ENCODE measurements at places on chromosomes 2 and 18. TPM values are rescaled to one million over a fixed set of nuclear protein-coding genes. Genes with fewer than 3 reads are reported as not detected.

CYP26B1 gene
- total RNA-seq: 11.7 TPM

FSHR gene
- 0.31 TPM for total RNA-seq

SRD5A2 gene
- under 0.01 TPM for total RNA-seq

UPP2 gene
- not detected for total RNA-seq

POTEC gene
- not detected for total RNA-seq

LRP1B gene
- 0.84 TPM for total RNA-seq

GRCh38 chr2:152930501-152930900 is 212.1 kb downstream of the ARL6IP6 start:
- H3K4me1 ChIP-seq: no peaks in the 10 kb centered on the region
- H3K27ac ChIP-seq: no peak overlapping the region
- no peaks in the 10 kb centered on the region for H3K27me3 ChIP-seq
- DNase-seq: peak; percentile 51

DNA sequence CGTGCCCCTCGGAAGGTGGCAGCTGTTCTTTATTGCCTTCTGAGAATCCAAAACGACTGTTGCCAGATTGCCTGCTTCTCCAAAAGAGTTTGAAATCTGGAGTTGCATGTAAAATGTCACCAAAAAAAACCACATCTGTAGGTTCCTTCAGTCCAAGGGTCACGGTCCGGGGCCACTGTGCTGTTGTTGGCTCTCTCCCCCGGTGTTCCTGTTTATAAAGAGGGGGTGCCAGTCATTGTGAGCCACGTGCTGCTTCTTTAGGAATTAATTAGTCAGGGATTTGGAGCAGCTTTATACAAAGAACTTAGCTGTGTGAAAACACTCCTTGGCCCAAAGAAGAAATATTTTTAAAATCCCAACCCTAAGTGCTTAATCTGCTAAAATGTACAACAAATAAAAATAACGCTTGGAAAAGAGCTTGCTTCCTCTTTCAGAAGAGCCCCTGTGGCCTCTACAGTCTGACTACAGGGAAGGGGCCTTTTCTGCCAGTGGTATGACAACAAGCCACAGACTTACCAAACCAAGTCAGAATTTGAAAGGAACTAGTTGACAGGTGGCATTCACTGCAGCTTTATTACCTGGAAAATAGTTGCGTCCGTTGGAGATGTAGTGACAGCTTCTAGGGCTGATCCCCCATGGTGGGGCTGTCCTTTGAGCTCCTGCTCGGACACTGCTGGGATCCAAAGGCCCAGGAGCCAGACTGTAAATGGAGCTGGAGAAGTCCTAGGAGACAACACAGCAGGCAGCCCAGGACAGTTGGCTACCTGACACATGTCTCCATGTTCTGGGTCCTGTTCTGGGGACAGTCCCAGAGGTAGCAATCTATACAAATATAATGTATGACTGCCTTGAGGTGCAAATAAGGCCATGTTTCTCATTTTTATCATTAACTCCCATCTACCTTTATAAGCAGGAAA is 84.5 kb upstream of the SLC1A4 start:
- H3K4me1 ChIP-seq: peaks cover 19% of the 10 kb centered on the region
- DNase-seq: peak; percentile 47
- peaks cover 2% of the 10 kb centered on the region for H3K27me3 ChIP-seq
- no peaks in the 10 kb centered on the region for H3K36me3 ChIP-seq

- H3K4me3 ChIP-seq: no peak overlapping the region
- DNase-seq: no peak
- no peak overlapping the region for H3K27ac ChIP-seq
- H3K4me1 ChIP-seq: no peaks in the 10 kb centered on the region
These were observed 54.5 kb downstream of the RBBP8 start for GRCh38 chr18:22987547-22988189.

- no peak overlapping the region for H3K27ac ChIP-seq
- H3K27me3 ChIP-seq: no peaks in the 10 kb centered on the region
- H3K4me3 ChIP-seq: no peak overlapping the region
These were observed 250.9 kb downstream of the FBXO15 start for GRCh38 chr18:73896685-73897084.

DNA sequence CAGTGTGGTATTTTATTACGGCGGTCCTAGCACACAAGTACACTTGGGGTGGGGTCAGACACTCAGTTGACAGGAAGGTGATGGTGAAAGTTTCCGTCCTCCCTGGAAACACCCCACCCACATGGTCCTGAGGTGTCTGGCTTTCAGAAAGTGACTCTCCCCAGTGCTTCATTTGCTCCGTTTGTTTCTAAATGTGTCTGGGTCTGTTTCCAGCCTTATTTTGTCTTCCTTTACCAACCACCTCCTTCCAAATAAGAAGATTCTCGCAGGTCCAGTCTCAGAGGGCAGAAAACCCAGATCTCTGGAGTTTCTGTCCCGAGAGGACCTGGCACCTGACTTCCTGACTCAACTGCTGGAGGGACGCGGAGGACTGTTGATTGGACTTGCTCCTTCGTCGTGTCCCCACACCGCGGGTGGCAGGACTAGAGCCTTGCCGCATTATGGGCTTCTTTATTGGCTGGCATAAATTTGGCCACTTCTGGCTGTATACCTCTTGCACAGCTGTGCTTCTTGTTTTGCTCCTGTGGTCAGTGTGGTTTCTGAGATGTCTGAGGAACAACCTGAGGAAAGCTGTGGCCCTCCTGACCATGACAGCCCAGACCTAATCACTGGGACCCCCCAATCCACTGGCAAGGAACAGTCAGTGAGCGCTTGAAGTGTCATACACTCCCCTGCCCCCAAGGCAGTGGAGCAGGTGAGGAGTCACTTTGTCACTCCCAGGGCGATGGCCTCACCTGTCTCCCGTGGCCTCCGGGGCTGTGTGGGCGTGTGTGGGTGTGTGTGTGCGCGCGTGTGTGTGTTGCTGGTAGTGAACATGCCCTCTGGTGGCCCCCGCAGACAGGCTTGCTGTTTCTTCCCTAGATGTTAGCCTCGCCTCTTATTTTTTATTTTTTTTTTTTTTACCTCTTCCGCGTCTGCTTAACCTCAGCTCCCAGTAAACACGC is 45.6 kb downstream of the MEX3C start:
- H3K27ac ChIP-seq: no peak overlapping the region
- H3K4me3 ChIP-seq: no peak overlapping the region
- no peaks in the 10 kb centered on the region for H3K36me3 ChIP-seq

DNA sequence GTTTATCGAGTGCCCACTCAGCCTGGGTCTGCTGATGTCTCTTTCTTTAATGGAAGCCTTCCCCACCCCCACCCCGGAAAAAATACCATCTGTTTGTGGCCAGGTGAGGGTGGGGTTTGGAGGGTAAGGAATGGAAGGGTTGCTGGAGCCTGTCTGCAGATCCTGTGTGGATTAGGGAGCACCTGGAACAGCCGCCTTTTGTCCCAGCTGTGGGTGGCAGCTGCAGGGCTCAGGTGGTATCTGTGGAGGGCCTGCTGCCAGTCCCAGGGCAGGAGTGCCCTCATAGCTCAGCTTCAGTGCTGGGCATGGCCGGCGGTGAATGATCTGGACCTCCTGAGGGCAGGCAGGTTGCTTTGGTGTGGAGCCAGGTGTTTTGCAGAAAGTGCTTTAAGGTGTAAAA is 45.3 kb downstream of the IMPA2 start:
- peaks cover 14% of the 10 kb centered on the region for H3K36me3 ChIP-seq
- no peaks in the 10 kb centered on the region for H3K27me3 ChIP-seq
- no peak overlapping the region for H3K4me3 ChIP-seq
- H3K27ac ChIP-seq: no peak overlapping the region

- no peak for DNase-seq
- H3K27ac ChIP-seq: no peak overlapping the region
- H3K27me3 ChIP-seq: no peaks in the 10 kb centered on the region
- no peaks in the 10 kb centered on the region for H3K4me1 ChIP-seq
These were observed 64.6 kb downstream of the NCKAP1 start for GRCh38 chr2:182973441-182974352.

DNA sequence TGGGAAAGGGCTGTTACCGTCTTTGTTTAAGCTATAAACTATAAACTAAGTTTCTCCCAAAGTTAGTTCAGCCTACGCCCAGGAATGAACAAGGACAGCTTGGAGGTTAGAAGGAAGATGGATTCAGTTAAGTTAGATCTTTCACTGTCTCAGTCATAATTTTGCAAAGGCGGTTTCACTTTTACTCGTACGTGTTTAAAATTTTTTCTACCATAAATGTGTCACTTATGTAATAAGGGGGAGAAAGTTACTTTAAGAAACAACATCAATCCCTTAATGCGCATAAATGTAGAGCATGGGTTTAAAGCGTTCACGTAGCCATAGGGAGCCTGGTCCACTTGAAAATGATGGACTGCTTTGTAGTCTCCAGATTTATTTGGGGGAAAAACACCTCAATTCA is 71.3 kb downstream of the SNORC start:
- H3K4me3 ChIP-seq: no peak overlapping the region
- H3K36me3 ChIP-seq: no peaks in the 10 kb centered on the region
- no peak for DNase-seq
- H3K4me1 ChIP-seq: no peaks in the 10 kb centered on the region
- H3K27me3 ChIP-seq: peaks cover 6% of the 10 kb centered on the region
- no peak overlapping the region for H3K27ac ChIP-seq

DNA sequence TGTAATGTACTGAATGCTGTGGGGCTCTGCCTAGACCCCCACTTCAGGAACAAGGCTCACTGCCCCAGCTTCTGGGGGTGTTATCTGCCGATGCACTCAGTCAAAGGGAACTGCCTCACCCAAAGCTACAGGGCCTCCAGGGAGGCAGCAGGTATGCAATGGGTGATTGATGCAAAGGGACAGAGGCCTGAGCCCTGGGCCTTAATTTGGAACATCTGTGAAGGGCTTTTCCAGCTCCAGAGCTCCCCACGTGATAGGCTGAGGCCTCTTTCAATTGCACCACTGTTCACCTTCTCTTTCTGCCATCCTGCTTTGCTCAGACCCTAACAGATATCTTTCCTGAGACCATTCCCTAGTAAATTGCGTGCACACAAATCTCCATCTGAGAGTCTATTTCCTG is 131.0 kb downstream of the ATL2 start:
- H3K27me3 ChIP-seq: no peaks in the 10 kb centered on the region
- no peak for DNase-seq
- H3K36me3 ChIP-seq: no peaks in the 10 kb centered on the region
- H3K4me3 ChIP-seq: no peak overlapping the region

GRCh38 chr2:21033237-21034155 is 10.4 kb downstream of the APOB start:
- no peaks in the 10 kb centered on the region for H3K36me3 ChIP-seq
- no peaks in the 10 kb centered on the region for H3K4me1 ChIP-seq
- H3K27me3 ChIP-seq: peaks cover 3% of the 10 kb centered on the region
- no peak overlapping the region for H3K27ac ChIP-seq
- H3K4me3 ChIP-seq: no peak overlapping the region
- DNase-seq: no peak

DNA sequence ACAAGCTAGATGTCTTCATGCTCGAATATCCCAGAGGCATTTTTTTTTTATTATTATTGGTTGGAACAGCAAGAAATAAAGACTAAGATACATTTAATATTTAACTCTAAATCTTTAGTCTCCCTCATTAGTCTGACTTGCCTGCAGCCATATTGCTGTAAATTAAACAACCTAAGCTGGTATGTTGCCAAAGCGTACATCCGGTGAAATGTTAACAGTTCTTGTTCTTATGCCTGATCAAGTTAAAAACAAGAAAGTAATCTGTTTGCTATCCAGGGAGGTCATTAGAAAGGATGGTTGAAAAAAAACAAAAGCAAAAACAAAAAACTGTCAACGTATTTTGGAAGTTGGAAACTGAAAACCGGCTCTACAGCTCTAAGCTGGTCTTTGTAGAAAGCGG is 125.9 kb upstream of the NABP1 start:
- DNase-seq: no peak
- H3K36me3 ChIP-seq: no peaks in the 10 kb centered on the region
- no peaks in the 10 kb centered on the region for H3K4me1 ChIP-seq
- H3K27me3 ChIP-seq: peaks cover 2% of the 10 kb centered on the region
- no peak overlapping the region for H3K27ac ChIP-seq

All from muscle of leg (tissue), 16 donors.